ENCODE measurements at places on chromosomes 12 and 14.

- no peak for DNase-seq
Observed at GRCh38 chr14:103880348-103881267, 33.2 kb upstream of the PPP1R13B start.

- no peak for DNase-seq
Observed at GRCh38 chr14:50068496-50068895, 47.9 kb downstream of the VCPKMT start.

- DNase-seq = no peak
Observed at GRCh38 chr12:124326871-124327270, 32.0 kb downstream of the RFLNA start.

DNA sequence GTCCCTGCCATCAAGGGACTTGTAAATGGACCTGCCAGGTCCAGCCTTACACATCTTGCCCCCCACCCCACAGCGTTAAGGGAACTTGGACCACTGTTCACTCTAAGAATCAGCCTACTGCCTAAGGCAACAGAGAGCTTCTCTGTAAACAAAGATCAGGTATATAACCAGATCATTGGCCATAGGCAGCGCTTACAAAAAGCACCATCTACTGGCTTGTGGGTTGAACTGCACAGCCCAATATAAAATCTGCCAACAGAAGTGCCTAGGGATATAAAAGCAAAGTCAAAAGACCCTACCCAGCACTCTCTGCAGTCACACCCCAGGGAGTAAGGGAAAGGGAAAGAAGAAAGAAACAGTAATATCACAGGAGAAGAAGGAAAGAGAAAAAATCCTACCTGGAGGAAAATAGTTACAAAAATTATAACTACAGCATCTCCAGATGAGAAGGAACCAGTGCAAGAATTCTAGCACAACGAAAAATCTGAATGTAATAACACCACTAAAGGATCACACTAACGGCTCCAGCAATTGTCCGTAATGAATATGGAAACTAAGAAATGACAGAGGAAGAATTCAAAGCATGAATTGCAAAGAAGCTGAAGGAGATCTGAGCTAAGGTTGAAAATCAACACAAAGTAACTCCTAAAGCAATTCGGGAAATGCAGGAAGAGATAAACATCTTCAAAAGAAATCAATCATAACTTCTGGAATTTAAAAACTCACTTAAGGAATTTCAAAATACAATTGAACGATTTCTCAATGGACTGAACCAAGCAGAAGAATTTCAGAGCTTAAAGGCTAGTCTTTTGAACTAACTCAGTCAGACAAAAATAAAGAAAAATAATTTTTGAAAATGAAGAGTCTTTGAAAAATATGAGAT lies 95.2 kb upstream of the PCED1B start:
- peak; percentile 49 for DNase-seq

DNA sequence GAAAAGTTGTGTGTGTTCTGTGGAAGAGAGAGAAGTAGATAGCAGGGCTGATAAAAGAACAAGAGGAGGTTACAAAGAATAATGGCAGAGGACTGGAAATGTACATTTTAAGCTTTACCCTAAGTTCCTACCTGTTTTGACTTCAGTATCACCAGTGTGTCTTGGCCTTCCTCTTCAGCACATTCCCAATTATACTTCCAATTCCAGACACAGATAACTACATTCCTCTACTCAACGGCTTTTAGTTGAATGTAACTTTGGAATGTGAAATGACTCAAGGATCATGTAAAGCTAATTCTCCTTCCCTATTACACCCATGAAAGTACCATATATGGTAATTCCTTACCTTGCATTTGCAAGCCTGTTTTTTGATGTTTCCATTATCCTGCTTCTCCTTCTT lies 5.0 kb downstream of the MGST1 start:
- DNase-seq = no peak

- no peak for DNase-seq
Observed at GRCh38 chr12:65666876-65667275, 157.4 kb upstream of the HMGA2 start.

- no peak for DNase-seq
Observed at GRCh38 chr12:108638997-108639822, 5.5 kb upstream of the SELPLG start.

Measured in NT2/D1 (cell line).